ENCODE measurements at places on chromosomes 2 and 18.

DNA sequence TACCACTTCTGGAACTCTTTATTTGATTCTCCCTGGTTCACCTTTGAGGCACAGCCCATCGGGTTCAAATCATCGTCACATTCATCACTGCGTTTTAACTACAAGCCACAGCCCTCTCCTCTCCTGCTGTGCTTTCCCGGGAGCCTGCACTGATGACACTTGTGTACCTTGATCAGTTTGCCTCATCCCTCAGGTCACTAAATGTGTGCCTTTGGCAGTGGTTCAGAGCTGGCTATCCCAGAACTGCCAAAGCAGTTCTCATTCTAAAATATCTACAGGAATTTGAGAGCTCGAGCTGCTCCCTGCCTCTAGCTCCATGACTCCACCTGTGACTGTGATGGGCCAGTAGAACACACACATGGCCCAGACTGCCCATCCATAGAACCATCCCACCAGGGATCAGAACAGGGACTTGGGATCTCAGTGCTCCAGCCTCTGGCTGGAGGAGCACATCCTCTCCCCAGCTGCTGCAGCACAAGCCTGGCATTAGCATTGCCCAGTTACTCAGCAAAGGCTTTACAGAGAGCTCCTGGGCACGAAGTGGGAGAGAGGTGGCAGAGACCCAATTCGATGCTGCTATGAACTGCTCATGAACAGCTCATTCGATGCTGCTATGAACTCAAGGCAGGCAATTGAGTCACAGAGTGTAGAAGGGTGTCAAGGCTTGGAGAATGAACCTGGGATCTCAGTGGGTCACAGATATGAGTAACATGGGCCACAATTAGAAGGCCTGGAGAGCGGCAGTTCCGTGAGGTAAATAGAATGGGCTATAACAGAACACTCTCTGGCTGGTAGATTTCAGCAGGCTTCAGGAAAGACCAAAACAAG lies 41.9 kb downstream of the EVA1A start:
- peaks cover 1% of the 10 kb centered on the region for H3K27me3 ChIP-seq
- H3K36me3 ChIP-seq, result peaks cover 63% of the 10 kb centered on the region
- DNase-seq, result peak; percentile 37
- H3K4me1 ChIP-seq, result peaks cover 29% of the 10 kb centered on the region
- H3K27ac ChIP-seq, result peak overlapping the region; percentile 55
- no peak overlapping the region for H3K4me3 ChIP-seq

DNA sequence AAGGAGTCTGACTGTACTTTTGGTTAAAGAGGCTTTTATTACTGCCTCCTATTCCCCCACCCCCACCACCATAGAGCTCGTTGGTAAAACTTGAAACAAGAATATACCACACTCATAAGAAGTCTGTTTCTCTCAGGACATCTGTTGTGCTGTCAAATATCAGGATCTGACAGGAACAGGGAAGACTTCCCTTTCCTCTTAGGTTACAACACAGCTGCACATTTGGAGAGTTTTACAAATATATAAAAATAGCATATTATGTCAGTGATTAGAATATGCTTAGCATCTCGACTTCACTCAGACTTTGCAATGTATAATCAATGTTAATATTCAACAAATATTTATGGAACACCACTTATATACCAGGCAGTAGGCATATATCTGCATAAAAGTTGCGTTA lies 439.6 kb upstream of the REG3G start:
- H3K36me3 ChIP-seq, result no peaks in the 10 kb centered on the region
- H3K4me3 ChIP-seq, result no peak overlapping the region
- H3K27me3 ChIP-seq, result no peaks in the 10 kb centered on the region
- H3K27ac ChIP-seq, result no peak overlapping the region
- H3K4me1 ChIP-seq, result no peaks in the 10 kb centered on the region

DNA sequence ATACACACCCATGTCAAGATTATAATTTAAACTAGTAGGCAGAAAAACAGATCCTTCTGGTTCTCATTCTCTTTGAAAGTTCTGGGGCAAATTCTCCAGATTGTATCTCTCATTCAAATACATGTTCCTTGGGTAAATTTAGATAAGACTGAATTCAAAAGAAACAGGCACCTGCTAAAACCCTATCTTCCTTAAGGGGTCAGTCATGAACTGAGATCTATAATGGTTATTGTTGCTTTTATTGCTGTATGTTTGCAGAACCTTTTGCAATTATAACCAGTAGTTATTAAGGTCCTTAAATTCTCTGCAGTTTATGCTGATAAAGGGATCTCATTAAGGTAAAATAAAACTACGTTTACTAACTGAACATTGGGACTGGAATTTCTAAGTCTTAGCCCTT lies 83.5 kb downstream of the MYO5B start:
- no peaks in the 10 kb centered on the region for H3K4me1 ChIP-seq
- H3K4me3 ChIP-seq, result no peak overlapping the region
- peaks cover 3% of the 10 kb centered on the region for H3K27me3 ChIP-seq
- no peak overlapping the region for H3K27ac ChIP-seq
- no peaks in the 10 kb centered on the region for H3K36me3 ChIP-seq
- no peak for DNase-seq

GRCh38 chr2:129879614-129880180 lies 99.8 kb upstream of the RAB6C start:
- H3K4me3 ChIP-seq, result no peak overlapping the region
- no peaks in the 10 kb centered on the region for H3K36me3 ChIP-seq
- no peak overlapping the region for H3K27ac ChIP-seq

GRCh38 chr2:157245846-157246764 lies 11.4 kb upstream of the GALNT5 start:
- peak overlapping the region; percentile 54 for H3K4me3 ChIP-seq
- no peaks in the 10 kb centered on the region for H3K36me3 ChIP-seq
- peaks cover 52% of the 10 kb centered on the region for H3K4me1 ChIP-seq
- peak overlapping the region; percentile 99 for H3K27ac ChIP-seq

- H3K4me1 ChIP-seq, result no peaks in the 10 kb centered on the region
- H3K36me3 ChIP-seq, result no peaks in the 10 kb centered on the region
- no peak overlapping the region for H3K4me3 ChIP-seq
- no peak for DNase-seq
These were observed 40.6 kb upstream of the SNED1 start for GRCh38 chr2:240957656-240958365.

GRCh38 chr2:236120141-236120601 lies 48.0 kb downstream of the GBX2 start:
- no peak overlapping the region for H3K4me3 ChIP-seq
- no peaks in the 10 kb centered on the region for H3K4me1 ChIP-seq
- no peak overlapping the region for H3K27ac ChIP-seq
- H3K27me3 ChIP-seq, result no peaks in the 10 kb centered on the region
- peaks cover 11% of the 10 kb centered on the region for H3K36me3 ChIP-seq
- no peak for DNase-seq

DNA sequence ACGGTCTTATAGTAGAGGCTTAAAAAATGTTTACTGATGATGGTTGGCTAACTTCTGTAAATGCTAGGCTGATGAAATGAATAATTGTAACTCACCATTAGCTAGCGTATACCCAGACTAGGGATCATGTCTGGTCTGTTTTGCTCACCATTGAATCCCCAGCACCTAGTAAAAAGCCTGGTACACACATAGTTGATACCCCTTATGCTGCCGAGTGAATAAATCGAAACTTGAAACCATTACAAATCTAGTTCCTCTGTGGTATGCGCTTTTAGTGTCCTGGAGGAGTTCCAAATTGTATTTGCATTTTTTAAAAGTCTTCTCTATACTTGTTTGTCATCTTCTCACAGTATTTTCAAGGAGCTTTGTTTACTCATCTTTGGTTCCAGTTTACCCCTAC lies 1.3 kb downstream of the TAF1B start:
- H3K4me3 ChIP-seq, result peak overlapping the region; percentile 95
- peak; percentile 40 for DNase-seq
- peak overlapping the region; percentile 92 for H3K27ac ChIP-seq
- peaks cover 50% of the 10 kb centered on the region for H3K4me1 ChIP-seq
- peaks cover 4% of the 10 kb centered on the region for H3K36me3 ChIP-seq
- no peaks in the 10 kb centered on the region for H3K27me3 ChIP-seq

GRCh38 chr2:24919506-24920097 lies 435 bp downstream of the ADCY3 start:
- peak overlapping the region; percentile 79 for H3K27ac ChIP-seq
- peaks cover 6% of the 10 kb centered on the region for H3K36me3 ChIP-seq
- DNase-seq, result no peak
- peak overlapping the region; percentile 94 for H3K4me3 ChIP-seq
- H3K4me1 ChIP-seq, result peaks cover 42% of the 10 kb centered on the region

DNA sequence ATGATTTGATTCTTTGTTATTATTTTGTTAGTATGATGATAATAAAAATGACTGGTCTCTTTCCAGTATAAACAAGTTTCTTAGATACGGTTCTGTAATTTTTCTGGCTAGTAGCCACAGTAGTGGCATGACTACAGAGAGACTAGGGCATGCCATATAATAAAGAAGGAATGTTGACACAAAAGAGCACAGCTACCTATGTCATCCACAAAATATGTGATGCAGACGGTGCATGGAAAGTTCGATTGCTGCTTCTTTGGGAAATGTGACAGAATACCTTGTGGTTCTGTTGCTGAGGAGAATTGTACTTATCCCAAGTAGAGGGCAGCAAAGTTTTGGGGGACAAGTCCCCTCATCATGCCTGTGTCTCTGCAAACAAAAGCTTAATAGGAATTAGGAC lies 26.1 kb upstream of the SETBP1 start:
- no peaks in the 10 kb centered on the region for H3K36me3 ChIP-seq
- no peak overlapping the region for H3K27ac ChIP-seq
- no peak overlapping the region for H3K4me3 ChIP-seq
- H3K4me1 ChIP-seq, result peaks cover 17% of the 10 kb centered on the region

- H3K27ac ChIP-seq, result peak overlapping the region; percentile 98
- no peaks in the 10 kb centered on the region for H3K27me3 ChIP-seq
These were observed 547 bp downstream of the SLC35F5 start for GRCh38 chr2:113755835-113756354.

- H3K4me1 ChIP-seq, result peaks cover 8% of the 10 kb centered on the region
- H3K27me3 ChIP-seq, result no peaks in the 10 kb centered on the region
- H3K4me3 ChIP-seq, result no peak overlapping the region
- no peak for DNase-seq
These were observed 151.8 kb downstream of the WDPCP start for GRCh38 chr2:63436488-63436887.

- H3K27ac ChIP-seq, result no peak overlapping the region
- H3K4me1 ChIP-seq, result no peaks in the 10 kb centered on the region
- H3K27me3 ChIP-seq, result peaks cover 9% of the 10 kb centered on the region
- peaks cover 7% of the 10 kb centered on the region for H3K36me3 ChIP-seq
These were observed 76.9 kb downstream of the RTP5 start for GRCh38 chr2:241946306-241947003.

DNA sequence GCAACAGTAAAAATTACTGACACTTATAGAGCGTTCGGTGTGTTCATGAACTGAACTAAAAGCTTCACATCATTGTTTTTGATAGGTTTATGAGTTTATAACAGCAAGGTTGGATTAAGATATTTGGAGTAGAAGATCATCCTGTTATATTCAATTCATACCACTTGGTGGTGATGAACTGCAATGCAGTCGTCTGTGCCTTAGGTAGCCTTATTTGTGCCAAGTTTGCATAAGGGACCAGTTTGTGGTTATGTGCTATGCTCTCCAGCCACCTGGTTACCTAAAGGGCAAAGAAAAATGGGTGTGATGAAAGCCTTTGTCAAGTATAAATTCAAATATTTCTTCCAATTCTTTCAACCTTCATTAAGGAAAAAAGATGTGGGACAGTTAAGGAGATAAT lies 150.9 kb upstream of the KCNH7 start:
- H3K4me1 ChIP-seq, result no peaks in the 10 kb centered on the region
- no peak overlapping the region for H3K4me3 ChIP-seq
- DNase-seq, result no peak
- no peaks in the 10 kb centered on the region for H3K36me3 ChIP-seq
- no peak overlapping the region for H3K27ac ChIP-seq
- no peaks in the 10 kb centered on the region for H3K27me3 ChIP-seq

GRCh38 chr2:149149007-149149297 lies 110.5 kb downstream of the LYPD6B start:
- no peak overlapping the region for H3K4me3 ChIP-seq
- peaks cover 2% of the 10 kb centered on the region for H3K27me3 ChIP-seq
- H3K4me1 ChIP-seq, result peaks cover 60% of the 10 kb centered on the region
- peaks cover 25% of the 10 kb centered on the region for H3K36me3 ChIP-seq

- H3K4me1 ChIP-seq, result peaks cover 32% of the 10 kb centered on the region
- H3K27ac ChIP-seq, result no peak overlapping the region
- no peak for DNase-seq
- no peaks in the 10 kb centered on the region for H3K36me3 ChIP-seq
- no peak overlapping the region for H3K4me3 ChIP-seq
These were observed 16.1 kb downstream of the KCNE4 start for GRCh38 chr2:223068071-223068470.

- peaks cover 5% of the 10 kb centered on the region for H3K36me3 ChIP-seq
- peak overlapping the region; percentile 96 for H3K27ac ChIP-seq
- DNase-seq, result no peak
- peaks cover 4% of the 10 kb centered on the region for H3K27me3 ChIP-seq
These were observed 1.1 kb downstream of the AFTPH start for GRCh38 chr2:64525317-64525613.
